Amniotic stem cell (primary cell): ENCODE measurements at places on chromosomes 12 and 14.

GRCh38 chr12:48869191-48869590 is 3.5 kb upstream of the RND1 start:
- DNase-seq = no peak

DNA sequence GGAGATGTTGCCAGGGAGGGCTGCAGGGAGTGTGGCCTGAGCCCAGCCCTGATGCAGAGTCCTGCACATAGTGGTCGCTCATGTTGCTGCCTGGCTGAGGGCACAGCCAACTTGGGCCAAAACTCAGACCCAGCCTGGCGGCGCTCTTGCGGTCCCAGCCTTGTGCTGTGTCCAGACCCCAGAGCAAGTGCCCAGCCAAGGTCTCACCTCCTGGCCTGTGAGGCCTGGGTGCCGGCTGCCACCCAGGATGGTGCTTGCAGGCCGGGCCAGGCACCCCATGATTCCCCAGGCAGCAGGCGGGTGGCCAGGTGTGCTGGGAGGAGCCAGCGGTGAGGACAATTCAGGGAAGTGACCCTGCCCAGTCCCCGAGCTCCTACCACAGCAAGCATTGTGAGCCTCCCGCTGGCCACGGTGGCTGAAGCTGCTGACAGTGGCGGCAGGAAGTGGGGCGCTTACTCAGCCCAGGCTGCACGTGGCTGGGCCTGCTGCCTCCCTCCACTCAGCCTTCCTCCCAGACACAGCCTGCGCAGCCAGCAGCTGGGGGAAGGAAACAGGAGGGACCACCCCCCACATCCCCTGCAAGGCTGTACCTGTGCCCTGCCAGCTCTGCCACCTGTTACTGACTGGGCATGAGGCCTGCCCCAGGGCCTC is 17.7 kb upstream of the PGF start:
- DNase-seq = no peak

DNA sequence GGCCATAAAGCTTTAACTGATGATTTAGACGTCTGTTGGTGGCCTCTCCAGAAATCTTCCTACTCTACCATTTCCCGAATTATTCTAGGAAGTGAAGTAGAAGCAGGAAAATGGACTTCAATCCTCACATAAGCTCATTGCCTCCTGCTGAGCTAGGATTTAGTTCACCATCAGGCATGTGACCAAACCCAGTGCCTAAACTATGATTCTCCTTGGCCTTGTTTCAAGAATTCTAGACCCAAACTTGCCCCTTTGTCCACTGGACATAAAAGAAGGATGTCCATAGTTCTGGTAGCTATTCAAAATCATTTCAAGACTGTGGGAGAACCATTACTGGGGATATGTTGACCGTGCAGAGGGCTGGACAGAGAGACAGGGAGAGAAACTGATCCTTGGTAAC is 105.8 kb downstream of the C12orf50 start:
- no peak for DNase-seq

GRCh38 chr12:14605401-14605989 is 37.8 kb upstream of the PLBD1 start:
- no peak for DNase-seq

- DNase-seq = no peak
These were observed 29.6 kb downstream of the BEGAIN start for GRCh38 chr14:100557658-100558057.

DNA sequence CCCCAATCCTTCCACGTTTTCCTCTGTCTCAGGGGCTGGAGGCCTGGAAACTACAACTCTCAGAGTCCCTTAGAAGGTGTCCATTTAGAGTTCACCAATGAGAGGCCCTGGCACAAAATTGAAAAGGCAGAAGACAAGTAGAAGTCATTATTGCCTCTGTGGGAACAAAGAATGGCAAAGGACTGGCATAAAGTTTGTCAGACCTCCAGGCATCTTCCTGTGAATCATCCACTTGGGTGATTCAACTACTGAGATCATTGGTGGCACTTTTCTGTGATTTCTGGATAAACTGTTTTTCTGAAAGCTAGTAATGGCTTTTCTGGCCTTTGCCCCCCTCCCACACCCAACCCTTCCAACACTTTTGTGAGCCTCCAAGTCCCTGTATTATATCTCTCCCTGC is 42.6 kb upstream of the C12orf42 start:
- no peak for DNase-seq

GRCh38 chr14:64696355-64696857 is 7.8 kb upstream of the PLEKHG3 start:
- DNase-seq = no peak

DNA sequence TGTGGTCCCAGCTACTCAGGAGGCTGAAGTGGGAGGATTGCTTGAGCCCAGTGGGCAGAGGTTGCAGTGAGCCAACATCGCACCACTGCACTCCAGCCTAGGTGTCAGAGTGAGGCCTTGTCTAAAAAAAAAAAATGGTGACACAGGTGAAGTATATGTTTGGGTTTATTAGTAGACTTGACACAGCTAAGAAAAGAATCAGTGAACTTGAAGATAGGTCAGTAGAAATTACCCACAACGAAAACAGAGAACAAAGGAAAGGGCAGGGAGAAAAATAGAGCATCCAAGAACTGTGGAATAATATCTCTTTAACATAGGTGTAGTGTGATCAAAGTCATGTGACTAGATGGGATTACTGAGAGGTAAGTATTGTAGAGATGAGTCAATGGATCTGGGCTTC is 23.7 kb downstream of the ATF1 start:
- DNase-seq = no peak

GRCh38 chr14:23055621-23056144 is 1.6 kb downstream of the CDH24 start:
- no peak for DNase-seq

DNA sequence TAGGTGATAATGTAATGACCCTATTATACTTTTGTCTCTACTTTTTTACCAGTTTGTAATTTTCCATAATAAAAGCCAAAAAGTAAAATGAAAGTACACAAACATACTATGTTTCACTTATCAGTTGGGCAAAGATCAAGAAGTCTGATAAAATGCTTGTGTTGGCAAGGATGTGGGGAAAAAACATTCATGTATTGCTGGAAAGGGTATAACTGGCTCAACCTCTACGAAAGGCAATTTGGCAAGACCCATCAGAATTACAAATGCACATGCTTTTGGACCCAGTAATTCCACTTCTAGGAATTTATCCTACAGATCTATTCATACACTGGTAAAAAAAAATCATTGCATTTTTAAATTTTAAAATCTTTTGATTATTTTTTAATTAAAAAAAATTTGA is 68.0 kb downstream of the SPTB start:
- no peak for DNase-seq

DNA sequence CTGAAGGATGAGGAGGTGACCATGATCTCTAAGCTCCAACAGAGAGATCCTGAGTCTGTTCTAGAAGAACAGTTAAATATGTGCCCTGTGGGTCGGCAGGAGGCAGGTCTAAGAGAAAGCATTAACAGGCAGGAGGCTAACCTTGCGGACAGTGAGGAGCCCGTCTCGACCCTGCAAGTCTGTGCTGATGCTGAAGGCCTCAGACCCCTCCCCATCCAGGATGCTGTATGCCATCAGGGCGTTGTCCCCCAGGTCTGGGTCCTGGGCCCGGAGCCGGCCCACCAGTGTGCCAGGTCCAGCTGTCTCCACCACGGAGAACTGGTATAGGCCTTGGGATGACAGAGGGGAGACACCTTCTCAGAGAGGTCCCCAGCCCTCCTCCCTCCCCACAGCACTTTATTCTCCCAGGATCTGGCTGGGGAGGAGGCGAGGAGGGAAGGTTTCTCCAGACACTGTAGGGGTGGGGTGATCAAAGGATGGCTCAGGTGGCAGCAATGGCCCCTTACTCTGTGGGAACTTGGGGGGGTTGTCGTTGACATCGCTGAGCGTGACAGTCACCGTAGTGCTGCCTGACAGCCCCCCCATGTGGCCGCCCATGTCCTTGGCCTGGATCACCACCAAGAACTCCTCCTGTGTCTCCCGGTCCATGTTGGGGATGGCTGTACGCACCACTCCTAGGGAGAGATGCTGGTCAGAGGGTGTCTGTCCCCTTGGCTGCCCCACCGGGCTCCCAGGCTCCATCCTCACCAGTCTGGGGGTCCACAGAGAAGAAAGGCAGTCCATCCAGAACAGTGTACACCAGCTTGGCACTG is 3.1 kb downstream of the CDH24 start:
- DNase-seq = no peak

DNA sequence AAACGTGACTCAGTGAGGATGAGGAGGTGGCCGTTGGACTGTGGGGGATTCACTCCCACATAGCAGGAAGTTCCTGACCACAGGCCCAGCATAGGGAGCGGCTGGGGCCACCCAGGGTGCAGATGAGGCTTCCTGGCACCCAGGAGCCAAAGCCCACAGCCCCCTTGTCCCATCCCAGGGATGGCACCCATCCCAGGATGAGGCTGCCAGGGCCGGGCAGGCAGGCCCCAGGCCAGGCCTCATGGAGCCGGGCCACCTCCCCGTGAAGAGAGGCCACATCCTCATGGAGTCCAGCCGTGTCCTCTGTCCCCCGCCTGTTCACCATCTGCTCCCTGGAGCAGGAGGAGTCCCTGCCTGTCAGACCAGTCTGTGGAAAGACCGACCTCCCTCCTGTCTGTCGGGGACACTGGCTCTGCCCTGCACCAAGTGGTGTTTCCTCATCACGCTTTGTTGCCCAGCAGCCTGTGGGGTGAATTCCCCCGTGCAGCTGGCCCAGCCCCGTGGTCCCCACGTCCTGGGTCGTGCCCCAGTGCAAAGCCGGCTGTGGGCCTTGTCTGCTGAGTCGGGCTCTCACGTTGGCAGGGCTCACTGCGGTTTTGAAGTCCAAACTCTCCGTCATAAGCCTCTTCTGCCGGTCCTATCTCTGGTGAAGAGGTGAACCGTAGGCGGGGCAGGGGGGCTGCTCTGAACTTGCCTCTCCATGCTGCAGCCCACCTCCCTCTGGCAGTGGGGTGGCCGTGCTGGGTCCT is 24.5 kb downstream of the MMP17 start:
- DNase-seq = no peak

DNA sequence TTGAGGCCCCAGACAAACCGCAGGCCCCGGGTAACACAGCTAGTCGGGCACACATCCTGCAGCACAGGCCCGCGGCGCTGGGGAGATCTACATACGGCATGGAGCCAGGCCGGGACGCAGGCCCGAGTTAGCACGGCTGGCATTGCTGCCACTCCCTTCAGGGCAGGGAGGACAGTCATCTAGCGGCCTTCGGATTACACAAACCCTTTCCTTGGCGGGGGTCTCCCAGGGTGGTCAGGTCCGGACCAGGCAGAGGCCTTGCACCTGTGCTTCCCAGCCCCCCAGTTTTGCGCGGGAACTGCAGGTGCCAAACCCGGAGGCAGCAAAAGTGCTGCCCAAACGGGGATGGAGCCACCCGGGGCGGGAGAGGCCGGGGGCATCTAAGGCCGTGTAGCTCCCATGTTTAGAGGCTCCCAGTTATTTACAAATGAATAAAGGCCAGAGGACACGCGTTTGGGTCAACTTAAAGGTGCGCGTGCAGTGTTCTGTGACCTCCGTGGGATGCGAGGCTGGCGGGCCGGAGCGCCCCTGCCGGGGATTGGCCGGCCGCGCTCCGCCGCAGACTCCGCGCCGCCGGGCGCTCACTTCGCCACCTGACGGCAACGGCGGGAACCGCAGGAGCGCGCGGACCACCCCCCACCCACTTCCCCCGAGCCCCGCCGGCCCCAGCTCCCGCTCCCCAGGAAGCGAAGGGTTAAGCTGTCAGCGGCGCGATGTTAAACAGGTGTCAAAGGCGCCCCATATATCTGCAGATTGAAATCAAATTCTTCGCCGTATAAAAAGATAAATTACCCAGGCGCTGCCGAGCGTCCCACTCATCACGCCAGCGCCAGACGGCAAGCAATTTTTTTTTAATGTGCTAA is 18.1 kb downstream of the VSX2 start:
- DNase-seq = no peak

DNA sequence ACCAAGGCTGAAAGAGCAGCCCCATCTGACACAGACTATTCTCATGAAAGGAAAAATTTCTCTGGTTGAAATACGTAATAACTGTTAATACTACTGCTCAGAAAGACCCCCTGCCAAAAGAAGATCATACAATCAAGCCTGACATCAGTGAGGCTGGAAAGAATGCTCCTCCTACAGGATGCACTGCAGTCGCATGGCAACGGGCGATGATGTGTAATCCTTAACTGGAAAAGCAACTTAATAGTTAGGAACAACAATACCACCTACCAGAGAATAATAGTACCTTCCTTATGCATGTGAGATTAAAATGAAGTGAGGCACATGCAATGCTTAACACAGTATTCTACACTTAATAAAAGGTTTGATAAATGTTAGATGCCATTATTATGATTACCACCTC is 1.2 kb upstream of the GOLGA5 start:
- DNase-seq = no peak

- DNase-seq = no peak
These were observed 569 bp upstream of the ARHGEF40 start for GRCh38 chr14:21069388-21070082.

GRCh38 chr14:80956922-80957321 is 1.5 kb downstream of the TSHR start:
- no peak for DNase-seq

GRCh38 chr14:79575032-79575431 is 636.3 kb downstream of the DIO2 start:
- DNase-seq = no peak

- no peak for DNase-seq
These were observed 71.7 kb downstream of the IGF1 start for GRCh38 chr12:102408487-102409297.

DNA sequence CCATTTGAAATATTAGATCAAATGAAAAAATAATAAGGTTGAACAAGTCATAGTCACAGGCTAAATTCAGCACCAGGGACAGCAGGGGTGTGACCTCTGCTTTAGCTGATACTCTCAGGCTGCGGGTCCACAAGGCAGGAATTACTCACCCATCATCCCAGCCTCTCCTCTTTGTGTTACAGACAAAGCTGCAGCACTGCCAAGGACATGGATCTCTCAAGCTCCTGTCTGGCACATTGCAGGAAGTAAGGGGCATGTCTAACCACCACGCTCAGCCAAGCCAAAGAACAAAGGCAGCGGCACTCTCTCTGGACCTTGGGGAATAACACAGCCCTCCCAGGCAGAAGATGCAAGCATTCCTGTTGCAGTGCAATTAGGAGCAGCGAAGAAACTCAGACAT is 783.8 kb downstream of the VRK1 start:
- no peak for DNase-seq

GRCh38 chr12:11840366-11840765 is 190.9 kb downstream of the ETV6 start:
- DNase-seq = no peak

- no peak for DNase-seq
These were observed 25.4 kb upstream of the FAM177A1 start for GRCh38 chr14:35020713-35021112.

DNA sequence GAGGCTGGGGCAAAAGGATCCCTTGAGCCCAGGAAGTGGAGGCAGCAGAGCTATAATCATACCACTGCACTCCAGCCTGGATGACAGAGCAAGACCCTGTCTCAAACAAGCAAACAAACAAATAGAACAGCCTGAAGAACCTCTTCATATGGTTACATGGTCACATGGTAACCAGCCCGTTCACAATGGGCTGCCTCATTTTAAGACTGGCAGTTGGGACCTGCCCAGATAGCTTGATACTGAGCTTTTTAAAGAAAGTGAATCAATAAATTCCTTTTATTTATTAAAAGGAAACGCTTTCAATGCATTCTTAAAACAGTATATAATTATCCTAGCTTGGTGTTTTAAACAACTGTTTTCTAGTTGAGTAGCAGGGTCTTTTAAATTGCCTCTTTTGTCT is 10.5 kb downstream of the MLXIP start:
- no peak for DNase-seq

- DNase-seq = no peak
These were observed 52.4 kb upstream of the EIF5 start for GRCh38 chr14:103281496-103282231.
